ENCODE measurements at places on chromosomes 5 and 9.
A peak's percentile ranks its signal among the peaks of the same experiment; 100 is the strongest.

DNA sequence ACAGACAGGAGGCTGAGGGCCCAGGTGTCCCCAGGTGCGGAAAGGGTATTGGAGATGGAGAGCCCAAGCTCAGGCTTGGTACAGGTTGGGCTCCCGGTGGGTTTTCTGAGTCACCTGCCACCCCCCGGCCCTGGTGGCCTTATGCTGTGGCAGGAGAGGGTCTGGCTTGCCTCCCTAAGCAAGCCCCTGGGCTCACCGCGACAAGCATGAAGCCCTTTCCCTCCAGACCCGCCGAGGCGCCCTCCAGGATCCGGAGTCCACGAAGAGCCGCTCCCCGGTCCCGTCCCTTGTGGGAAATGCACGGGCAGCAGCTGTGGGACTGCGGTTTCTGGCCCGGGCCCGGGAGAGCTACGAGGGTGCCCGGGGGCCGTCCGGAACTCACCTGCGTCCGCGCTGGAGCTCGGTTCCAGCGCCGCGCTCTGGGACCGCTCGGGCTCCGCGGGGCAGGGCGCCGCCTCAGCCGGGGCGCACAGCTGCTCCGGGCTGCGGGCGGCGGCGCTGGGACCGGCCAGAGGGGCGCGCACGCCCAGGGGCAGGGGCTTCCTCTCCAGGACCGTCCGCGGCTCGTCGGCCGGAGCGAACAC, 757 bp downstream of the SAPCD2 start:
- DNase-seq, result no peak

DNA sequence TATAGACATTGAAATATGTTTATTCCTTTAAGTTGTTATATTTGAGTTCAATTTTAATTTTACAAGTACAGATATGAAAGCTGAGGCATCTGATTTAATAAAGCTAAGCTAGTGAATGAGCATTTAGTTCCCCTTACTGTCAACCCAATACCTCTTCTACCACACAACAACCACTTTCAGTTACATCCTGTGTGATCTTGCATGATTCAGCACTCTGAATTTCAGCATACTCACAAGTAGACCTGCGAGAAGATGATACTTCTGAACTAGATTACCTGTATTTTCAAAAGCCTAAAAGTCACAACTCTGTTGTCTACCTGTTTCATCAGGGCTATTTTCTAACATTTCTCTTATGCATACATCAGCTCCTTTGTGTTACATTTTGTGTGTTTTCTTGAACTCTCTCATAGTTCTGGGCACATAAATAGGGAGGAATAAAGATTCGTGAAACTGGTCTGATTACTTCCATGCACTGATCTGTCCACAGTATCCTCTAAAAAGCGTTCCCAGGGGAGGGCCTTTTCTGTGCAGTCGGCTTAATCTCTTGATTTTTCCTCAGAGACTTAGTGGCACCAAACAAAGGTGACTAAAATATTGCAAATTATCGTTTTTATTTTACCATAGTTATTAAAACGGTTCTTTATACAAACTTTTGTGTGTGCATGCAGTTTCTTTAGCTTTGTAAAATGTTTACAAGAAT, 2025.5 kb upstream of the NUDT12 start:
- DNase-seq, result no peak

DNA sequence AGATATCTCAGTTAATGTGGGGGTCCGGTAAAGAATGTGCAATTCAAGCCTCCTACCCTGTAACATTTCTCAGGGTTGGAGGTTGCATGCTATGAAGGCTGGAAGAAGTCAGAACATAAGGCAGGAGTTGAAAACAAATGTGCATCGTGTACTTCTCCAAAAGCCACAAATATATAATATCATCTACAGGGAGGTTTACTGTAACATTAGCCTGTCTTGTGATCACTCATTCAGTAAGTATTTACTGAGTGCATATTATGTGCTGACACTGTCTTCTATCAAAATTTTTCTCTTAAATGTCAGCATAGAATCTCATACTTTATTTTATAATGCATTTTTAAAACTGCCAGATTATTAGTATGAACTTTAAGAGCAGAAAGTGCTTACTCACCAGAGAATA, 105.6 kb upstream of the ZNF366 start:
- DNase-seq, result no peak

DNA sequence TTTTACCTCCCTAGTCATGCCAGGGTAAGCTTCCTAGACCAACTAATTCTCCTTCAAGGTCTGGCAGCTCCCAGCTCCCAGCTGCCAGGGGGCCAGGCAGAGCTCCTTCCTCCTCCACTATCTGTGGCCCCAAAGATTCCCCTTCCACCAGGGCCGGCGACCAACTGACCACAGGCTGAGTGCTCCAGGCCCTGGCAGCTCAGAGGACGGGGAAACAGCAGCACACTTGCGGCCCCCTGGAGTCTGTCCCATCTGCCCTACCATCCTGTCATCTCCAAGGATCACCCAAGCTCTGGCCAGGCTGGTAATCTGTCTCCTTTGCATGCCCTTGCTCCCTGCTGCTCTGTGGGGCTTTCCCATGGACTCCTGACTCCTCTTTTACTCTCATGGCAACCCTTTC, 31.2 kb upstream of the BASP1 start:
- DNase-seq, result no peak

- DNase-seq, result no peak
Observed at GRCh38 chr9:117273612-117274011, 141.2 kb downstream of the ASTN2 start.

DNA sequence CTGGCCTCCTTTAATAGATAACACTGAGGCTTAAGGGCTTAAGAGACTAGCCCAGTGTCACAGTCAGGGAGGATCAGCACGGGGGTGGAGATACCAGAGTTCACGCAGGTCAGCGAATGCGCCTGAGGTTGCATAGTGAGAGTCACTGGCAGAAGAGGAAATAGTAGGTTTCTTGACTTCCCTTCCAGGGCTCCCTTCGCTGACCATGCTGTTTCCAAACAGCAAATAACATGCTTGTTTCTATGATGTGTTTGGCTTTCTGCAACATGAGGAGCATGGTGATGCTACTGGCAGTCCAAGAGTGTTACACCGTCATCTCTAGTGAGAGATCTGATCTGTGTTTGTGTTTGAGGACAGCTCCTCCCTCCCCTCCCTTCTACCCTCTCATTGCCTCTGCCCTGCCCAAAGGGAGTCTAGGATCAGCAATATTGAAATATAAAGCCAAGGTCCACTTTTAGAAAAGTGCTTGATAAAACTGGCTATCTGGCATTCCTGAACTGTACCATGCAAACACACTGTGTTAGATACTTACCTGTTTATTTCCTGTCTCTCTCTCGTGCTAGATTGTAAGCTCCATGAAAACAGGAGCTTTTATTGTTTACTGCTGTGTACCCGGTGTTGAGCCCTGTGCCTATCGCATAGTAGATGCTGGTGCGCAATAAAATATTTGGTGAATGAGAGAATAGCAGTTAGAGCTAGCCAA, 12.3 kb downstream of the TLE4 start:
- no peak for DNase-seq

DNA sequence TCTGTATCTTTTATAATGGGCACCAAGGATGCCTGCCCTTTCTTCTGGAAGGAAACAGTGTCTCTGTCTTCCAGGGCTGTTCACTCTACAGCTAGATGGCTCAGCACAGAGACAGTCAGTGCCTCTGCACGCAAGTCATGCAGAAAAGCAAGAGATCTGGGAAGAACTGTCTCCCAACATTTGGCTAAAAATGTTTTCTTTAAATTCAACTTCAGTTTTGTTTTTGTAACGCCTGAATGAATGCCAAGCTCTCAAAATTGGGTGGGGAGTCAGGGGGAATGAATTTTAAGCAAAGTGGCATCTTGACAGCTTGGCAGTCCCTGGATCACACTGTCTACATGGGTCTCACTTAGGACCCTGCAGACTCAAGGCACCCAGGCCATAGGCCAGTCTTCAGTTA, 12.6 kb downstream of the OLFML2A start:
- DNase-seq, result no peak

DNA sequence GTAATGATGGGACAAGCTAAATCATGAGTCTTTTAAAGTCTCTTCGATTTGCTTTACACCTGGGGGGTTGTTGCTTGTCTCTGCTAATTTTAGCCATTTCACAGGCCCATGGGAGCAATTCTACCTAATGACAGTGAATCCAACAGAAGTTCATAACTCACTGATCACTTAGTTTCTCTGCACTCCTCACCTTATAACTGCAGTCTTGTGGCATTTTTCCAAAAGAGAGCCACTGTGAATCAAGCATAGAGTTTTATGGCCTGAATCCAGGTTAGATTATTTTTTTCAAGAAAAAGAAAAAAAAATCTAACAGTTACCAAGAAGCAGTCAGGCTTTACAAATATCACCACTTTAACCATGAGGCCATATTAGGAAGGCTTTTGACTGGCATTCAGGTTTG, 1.5 kb upstream of the IL7R start:
- DNase-seq, result no peak

DNA sequence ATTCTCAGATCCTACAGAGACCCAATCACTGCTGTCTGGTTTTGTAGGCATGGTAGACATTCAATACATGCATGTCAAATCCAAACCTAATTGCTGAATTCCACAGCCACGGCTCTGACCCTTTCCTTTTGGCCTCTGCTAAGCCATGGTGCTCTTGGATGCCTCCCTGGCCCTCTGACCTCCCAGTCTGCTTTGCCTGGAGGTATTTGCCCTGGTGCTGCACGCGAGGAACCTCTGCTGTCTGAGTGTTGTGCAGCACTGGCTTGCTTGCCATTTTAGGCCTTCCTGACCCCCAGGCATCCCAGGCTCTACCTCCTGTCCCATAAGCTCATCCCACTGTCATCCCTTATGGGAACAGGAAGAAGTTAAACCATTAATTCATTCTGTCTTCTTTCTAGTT, 60.9 kb downstream of the DOCK2 start:
- DNase-seq, result no peak

DNA sequence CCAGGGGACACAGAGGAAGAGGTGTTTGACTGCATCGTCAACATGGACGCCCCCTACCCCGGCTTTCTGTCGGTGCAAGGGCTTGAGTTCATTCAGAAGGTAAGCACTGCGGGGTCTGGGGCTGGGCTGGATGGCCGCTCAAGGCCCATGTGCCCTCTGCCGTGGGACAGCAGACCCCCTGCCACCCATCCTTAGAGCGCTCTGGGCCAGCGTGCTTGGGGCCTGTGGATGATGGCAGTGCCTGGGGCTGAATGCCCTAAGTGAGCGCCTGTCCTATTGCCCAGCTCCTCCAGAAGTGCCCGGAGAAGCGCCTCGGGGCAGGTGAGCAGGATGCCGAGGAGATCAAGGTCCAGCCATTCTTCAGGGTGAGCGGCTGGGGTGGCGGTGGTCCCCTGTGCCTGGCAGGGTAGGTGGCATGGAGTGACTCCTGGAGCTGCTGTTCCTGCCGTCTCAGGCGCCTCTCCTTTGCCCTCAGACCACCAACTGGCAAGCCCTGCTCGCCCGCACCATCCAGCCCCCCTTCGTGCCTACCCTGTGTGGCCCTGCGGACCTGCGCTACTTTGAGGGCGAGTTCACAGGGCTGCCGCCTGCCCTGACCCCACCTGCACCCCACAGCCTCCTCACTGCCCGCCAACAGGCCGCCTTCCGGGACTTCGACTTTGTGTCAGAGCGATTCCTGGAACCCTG, 3.9 kb downstream of the ZDHHC12 start:
- DNase-seq, result no peak

GRCh38 chr5:34731435-34732232, 75.5 kb downstream of the RAI14 start:
- no peak for DNase-seq

DNA sequence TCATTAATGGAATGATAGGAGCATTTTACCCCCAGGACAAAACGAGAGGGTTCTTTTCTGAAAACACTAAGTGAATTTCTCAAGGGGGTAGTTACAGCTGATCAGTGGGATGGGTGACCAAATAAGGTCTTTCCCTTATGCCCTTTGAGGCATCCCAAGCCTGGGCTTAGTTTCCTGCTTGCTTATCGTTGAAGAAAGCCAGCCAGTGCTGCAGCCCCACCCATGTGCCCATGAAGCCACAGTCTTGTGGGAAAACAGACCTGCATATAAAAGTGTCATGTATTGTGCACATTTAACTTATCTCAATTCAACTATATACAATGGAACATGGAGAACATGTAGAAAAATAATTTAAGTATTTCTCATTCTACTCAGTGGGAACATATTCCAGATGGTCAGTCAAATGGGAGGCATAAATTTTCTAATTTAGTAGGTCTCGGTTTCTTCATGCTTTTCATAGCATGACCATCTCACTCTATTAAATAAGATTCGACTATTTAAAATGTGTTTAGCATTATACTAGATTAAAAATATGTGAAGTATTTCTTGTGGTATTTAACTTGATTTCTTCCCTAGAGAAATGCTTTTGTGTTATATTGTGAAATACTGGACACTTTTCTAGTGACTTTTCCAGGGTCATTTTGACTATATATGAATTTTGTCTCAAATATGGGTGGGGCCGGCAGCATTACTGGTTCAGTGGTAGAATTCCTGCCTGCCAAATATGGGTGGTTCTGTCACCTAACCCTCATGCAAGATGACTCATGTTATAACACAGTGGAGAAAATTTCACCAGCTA, 189.7 kb upstream of the SGCD start:
- no peak for DNase-seq

- DNase-seq, result no peak
Observed at GRCh38 chr5:135137146-135137915, 103.3 kb upstream of the PITX1 start.

- no peak for DNase-seq
Observed at GRCh38 chr5:5350101-5350500, 72.4 kb upstream of the ICE1 start.

DNA sequence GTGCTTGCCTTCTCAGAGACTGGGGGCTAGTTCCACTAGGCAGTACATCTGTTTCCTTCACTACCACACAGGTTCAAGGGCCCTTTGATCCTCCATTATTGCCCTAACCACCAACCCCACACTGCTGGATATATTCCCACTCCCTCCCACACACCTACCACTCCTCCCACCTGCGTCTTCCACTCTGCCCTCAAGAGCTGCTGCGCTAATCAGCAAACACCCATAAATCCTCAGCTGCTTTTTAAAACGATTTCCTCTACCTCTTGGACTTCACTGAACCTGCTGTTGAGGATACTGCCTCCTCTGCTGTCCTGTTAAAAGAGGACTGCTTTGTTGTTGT, 120.9 kb downstream of the MAPKAP1 start:
- DNase-seq, result no peak

DNA sequence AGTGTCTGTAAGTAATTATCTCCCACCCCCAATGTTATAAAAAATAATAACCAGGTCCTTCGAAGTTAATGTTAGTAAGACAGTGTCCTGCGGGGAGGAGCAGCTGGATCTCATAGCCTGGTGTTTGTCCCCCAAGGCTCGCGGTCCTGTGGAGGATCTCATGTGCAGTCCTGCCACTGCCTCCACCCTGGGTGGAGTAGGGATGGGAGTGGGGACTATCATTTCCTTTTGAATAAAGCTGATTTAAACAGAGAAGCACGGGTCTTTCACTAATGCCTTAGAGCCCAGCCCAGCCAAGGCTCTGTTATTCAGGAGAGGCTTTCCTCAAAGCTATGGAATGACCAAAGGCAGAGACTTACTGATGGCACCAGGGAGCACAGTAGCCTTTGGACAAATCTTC, 40.2 kb downstream of the SUB1 start:
- DNase-seq, result no peak

- DNase-seq, result peak; percentile 77
Observed at GRCh38 chr9:98807070-98807813, at the start of gene GALNT12. GALNT12 (plus strand) TSS chr9:98807670; CDS start chr9:98807699, 29 bp downstream.

- no peak for DNase-seq
Observed at GRCh38 chr9:134556531-134557068, 85.0 kb upstream of the COL5A1 start.

Measured in frontal cortex (tissue), 4 donors.